Hematopoietic multipotent progenitor cell treated with erythropoietin and hydrocortisone succinate and interleukin-3 and kit ligand, for 8 days (in vitro differentiated cells): ENCODE measurements at places on chromosomes 4 and X.

- peak; percentile 82 for DNase-seq
Measured at GRCh38 chr4:39469429-39470077, 10.7 kb downstream of the LIAS start.

- no peak for DNase-seq
Measured at GRCh38 chrX:136525738-136526606, 6.0 kb upstream of the VGLL1 start.

DNA sequence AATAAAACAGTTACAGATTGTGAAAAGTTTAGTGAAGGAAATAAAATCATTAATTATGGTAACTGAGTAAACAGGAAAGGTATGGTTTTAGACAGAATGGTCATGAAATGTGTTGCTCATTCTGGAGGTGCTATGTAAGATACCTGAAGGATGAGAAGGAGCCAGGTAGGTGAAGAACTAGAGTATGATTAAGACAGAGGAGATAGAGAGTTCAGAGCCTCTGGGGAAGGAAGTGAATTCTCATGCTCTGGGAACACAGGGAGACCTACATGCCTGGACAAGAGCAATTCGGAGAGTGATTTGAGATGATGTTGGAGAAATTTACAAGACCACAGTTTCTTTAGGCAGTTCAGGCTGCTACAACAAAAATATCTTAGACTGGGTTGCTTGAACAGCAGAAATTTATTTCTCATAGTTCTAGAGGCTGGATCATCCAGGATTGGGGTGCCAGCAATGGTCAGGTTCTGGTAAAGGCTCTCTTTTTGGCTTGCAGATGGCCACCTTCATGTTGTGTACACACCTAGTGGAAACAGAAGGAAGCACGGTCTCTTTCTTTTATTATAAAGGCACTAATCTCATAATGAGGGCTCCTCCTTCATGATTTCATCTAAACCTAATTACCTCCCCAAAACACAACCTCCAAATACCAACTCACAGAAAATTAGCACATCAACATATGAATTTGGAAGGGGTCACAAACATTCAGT lies 1416.1 kb downstream of the PCDH7 start:
- no peak for DNase-seq

DNA sequence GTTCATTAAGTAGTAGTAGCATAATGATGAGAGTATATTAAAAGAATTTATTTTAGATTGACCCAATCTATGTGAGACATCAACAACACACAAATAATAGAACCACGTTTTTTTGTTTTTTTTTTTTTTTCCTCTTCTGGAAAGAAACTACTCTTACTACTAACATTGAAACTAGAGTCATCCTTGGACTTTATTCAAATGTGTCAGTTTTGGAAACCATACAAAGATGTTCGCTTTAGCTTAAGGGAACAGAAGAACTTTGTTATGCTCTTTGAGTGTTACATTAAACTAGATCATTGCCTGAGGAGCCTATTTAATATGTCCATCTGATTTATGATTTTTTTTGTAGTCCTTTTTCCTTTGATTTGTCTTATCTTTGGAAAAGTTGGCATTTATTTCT lies 166.7 kb downstream of the RPA4 start:
- no peak for DNase-seq

DNA sequence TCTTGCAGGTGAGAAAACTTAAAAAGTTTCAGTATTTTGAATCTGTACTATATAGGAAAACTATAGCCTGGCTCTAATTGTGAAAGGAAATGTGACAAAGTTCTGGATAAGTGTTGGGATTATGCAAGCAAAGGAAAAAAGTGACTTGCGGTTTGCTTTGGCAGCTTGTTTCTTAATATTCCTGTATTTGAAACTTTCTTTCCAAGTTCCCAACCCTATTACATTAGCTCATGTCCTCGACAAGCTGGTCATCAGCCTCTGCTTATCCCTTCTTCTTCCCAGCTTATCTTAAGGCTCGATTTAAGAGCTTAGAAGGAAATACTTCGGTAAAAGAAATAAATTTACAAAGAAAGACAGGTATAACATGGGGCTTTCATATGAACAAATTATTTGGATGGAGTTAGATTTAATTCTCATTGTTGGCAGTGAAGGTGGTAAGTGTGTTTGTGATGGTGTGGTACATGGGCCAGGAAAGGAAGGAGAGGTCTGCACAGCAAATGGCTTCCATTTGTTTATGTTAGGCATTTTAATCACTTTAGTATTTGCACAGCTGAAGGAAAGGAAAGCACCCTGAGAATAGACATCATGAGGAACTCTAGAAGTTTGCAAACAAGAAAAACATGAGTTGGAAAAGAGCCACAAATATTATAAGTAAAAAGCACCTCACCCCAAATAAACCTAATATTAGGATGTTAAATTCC lies 5.1 kb upstream of the MYOZ2 start:
- DNase-seq, result no peak

DNA sequence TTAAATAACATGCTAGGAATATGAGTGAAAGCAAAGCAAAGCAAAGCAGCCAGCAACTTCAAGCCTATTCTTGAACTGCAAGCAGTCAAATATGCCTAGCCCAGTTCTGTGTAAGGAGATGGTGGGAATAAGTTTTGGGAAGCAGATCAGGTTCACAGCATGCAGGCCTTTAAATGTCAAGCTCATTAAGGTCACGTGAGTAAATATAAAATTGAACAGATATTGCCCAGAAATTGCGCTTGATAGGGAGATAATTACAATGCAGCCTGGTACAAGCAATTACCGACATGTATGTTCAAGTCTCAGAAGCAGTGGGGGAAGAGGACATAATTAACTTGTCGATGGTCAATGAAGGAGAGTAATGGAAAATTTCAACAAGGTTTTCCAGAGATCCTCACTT lies 6.0 kb downstream of the GNPDA2 start:
- no peak for DNase-seq

DNA sequence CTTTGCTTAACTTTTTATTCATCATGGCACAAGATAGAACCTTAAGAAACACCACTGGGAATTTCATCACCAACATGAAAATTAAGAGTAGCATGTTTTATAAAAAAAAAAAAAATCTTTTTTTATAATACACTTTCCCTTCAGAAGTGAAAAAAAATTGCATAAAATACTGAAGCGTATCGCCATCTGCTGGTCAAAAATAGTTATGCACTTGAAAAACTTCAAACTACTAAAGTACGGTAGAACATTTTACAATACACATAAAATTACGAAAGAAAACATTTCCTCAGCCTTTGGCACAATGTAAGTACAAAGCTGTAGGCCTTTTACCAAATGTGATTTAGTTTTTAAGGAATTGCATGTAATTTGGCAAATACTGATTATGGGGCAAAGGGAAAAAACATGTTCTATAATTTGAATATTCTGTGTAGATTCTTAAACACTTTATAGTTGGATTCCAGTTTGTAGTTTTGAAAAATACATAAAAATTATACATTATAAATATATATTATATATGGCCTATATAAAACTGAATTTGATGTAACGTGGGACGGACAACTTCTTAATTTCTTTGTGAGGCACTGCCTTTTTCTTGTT lies 26.5 kb downstream of the HCCS start:
- peak; percentile 48 for DNase-seq

- no peak for DNase-seq
Measured at GRCh38 chr4:174263445-174263736, 20.1 kb downstream of the FBXO8 start.

- DNase-seq, result no peak
Measured at GRCh38 chr4:42644897-42645296, 12.0 kb downstream of the ATP8A1 start.

DNA sequence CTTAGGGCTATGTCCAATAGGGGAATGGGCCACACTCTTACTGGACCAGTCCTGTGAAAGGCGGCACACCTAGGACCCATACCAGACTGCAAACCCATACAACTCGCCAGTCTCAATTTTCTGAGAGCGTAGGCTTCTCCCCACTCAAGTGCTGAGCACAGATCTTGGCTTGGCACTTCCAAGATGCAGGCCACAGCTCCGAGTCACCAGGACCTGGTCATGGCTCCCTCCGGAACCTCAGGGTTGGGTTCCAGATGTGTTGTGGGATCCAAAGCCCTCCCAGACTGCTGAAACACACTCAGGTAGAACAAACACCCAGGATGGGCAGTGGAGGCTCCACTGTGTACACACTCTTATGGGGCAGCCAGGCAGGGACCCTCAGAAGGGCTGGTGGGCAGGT lies 103.3 kb downstream of the TMEM144 start:
- DNase-seq, result no peak

DNA sequence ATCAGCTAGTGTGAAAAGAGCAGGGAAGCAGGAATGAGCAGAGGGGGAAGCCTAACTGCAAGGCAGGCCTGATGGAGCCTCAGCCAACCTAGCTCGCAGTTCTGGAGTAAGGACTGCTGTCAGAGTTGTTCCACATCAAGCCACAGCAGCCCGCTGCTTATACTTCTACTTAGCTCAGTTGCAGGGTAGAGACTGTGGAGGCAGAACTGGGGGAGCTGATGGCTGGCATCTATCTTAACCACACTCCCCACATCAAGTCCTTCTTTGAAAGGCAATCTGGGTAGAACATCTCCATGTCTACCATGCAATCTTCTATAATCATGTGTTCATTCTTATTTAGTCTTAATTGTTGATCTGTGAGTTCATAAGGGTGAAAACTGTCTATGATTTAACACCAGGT lies 46.1 kb downstream of the DDX60 start:
- DNase-seq, result no peak

DNA sequence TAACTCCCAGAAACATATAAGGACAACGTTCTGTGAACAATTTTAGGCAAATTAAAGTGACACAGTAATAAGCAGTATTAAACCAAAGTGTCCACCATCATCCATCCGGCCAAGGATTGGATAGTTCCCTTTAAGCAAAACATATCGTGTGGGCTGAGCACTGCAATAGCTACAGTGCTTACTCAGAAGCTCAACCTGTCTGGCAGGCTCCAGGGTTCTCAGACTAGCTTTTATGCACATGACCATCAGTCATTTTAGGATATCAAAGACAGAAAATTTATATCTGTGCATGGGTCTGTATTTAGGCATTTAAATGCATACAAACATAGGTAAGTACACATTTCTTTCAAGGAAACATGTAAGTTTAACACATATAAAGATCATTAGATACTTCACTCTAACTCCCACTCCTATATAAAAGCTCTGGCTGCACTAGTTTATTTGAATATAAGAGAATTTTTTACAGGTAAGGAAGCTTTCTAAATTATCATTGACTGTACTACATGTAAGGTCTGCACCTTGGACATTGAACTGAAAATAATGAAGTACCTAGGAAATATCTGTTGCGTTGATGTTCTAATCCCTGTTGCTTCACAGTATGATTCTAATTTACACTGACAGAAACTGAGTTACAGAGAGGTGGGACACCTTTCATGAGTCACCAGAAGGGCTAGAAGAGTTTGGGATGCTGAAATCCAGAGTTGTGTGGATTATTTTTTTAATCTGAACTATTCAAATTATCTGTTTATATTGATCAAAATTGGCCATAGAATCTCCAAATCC lies 67.6 kb downstream of the ELOVL6 start:
- no peak for DNase-seq

- DNase-seq, result no peak
Measured at GRCh38 chr4:118760092-118760491, 74.9 kb downstream of the METTL14 start.

- DNase-seq, result no peak
Measured at GRCh38 chrX:123818243-123818642, 41.6 kb upstream of the XIAP start.

DNA sequence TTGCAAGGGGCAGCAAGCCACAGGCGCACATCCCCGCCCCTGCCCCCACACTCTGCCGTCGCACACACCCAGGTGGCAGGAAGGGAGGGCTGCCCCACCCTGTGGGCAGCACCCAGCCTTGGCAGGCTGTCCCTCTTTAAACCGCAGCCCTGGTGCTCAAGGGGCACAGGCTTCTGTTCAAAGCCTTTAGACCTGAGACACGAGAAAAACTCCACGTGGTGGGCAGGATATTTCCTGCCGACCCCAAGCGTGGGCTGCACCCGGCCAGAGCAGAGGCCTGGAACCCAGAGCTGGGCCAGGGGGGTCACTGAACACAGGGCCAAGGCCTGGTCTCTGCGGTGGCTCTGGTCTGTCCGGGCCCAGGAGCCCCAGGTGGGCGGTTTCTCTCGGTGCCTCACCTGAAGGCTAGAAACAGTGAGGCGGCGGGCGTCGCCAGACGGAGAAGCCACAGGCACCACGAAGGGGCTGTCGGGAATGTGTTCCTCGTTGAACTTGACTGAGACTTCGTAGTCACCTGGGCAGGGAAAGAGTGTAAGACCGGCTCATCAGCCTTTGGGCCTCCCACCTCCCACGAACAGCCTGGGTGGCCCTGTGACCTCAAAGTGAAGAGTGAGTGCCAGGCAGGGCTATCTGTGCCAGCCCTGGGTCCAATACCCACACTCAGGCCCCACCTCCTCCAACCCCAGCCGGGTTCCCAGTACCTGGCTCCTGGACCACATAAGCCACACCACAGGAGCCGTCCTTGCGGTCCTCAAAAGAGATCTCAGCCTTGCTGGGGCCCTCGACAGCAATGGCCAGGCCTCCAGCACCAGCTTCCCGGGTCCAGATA lies 23.0 kb downstream of the FLNA start:
- DNase-seq, result peak; percentile 45

DNA sequence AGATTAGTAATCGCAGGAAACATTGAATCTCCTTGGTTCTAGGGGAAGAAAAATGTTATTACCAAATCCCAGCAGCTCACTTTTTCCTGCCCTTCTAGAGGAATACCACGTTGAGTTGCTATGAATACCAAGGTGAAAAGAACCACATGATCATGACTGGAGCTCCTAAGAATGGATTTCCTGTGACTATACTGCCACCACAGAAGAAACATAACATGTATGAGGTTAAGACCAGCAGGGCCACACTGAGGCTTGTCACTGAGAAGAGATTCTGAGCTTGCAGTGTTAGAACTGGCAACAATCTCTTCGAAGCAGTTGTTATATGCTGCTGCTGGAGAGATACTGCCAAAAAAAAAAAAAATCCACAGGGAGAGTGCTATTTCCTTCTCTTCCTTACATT lies 1235.3 kb downstream of the FSTL5 start:
- no peak for DNase-seq

DNA sequence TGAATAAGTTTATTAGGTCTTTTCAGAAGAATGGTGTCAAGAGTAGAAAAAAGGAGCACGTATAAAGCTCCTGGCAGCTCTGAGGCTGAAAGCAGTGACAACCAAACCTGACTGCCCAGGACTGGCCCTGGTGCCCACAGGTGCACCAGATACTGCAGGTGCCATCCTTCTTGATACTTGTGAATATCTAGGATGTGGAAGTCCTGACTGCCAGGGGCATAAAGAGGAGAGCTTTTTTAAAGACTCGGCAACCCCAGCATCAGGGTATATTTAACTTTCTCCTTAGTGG lies 60.7 kb downstream of the TMEM150C start:
- no peak for DNase-seq

- DNase-seq, result no peak
Measured at GRCh38 chrX:127207326-127207725, 387.8 kb downstream of the PRR32 start.

DNA sequence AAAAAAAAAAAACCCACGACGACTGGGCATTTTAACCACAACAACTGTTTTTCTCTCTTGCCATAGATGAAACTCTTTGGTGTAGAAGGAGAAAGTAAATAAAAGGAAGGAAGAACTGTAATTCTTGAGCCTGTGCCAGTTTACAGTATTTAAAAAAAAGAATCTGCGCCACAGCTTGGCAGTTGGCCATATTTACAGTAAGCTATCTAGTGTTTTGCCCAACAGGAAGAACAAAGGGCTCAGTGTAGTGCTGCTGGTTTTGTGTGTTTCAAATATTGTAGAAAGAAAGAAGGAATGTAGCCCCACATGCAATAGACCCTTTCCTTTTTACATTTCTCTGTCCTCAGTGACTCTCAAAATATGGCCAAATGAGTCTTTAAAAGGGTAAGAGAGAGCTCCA lies 66.1 kb downstream of the NR3C2 start:
- peak; percentile 34 for DNase-seq

GRCh38 chrX:54029529-54030143 lies 14.6 kb downstream of the PHF8 start:
- no peak for DNase-seq
